ENCODE measurements at places on chromosomes 5 and 9.

- H3K4me1 ChIP-seq = peaks cover 4% of the 10 kb centered on the region
- no peak overlapping the region for H3K4me3 ChIP-seq
- H3K27ac ChIP-seq = no peak overlapping the region
- no peaks in the 10 kb centered on the region for H3K36me3 ChIP-seq
- H3K27me3 ChIP-seq = no peaks in the 10 kb centered on the region
Measured at GRCh38 chr5:139193928-139194327, 4.2 kb downstream of the SIL1 start.

GRCh38 chr5:39178171-39178570 lies 41.2 kb downstream of the FYB1 start:
- no peak overlapping the region for H3K27ac ChIP-seq
- no peaks in the 10 kb centered on the region for H3K4me1 ChIP-seq
- no peak overlapping the region for H3K4me3 ChIP-seq
- no peaks in the 10 kb centered on the region for H3K27me3 ChIP-seq
- no peaks in the 10 kb centered on the region for H3K36me3 ChIP-seq

- DNase-seq = no peak
- H3K4me3 ChIP-seq = no peak overlapping the region
- no peak overlapping the region for H3K27ac ChIP-seq
Measured at GRCh38 chr9:38053697-38054461, 15.1 kb downstream of the SHB start.

GRCh38 chr5:111680737-111681413 lies 76.1 kb downstream of the NREP start:
- no peaks in the 10 kb centered on the region for H3K36me3 ChIP-seq
- no peak for DNase-seq
- no peaks in the 10 kb centered on the region for H3K27me3 ChIP-seq

GRCh38 chr9:95477441-95477840 lies 39.3 kb downstream of the PTCH1 start:
- H3K27me3 ChIP-seq = no peaks in the 10 kb centered on the region
- no peak overlapping the region for H3K27ac ChIP-seq
- no peak overlapping the region for H3K4me3 ChIP-seq
- H3K36me3 ChIP-seq = peaks cover 19% of the 10 kb centered on the region
- H3K4me1 ChIP-seq = peaks cover 3% of the 10 kb centered on the region
- no peak for DNase-seq

DNA sequence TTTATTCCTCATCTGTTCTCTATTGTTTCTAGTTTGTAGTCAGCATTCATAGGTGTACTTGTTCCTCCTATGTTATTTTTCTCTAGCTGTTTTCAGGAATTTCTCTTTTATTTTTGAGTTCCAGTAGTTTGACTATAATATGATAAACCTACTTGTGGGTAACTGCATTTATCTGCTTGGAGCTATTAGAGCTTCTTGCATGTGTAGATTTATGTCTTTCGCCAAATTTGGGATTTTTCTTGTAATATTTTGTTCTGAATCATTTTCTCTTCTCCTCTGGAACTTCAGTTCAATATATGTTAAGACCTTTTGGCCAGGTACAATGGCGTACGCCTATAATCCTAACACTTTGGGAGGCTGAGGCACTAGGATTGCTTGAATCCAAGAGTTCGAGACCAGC lies 37.4 kb downstream of the JMY start:
- H3K36me3 ChIP-seq = no peaks in the 10 kb centered on the region
- no peak overlapping the region for H3K4me3 ChIP-seq
- H3K4me1 ChIP-seq = no peaks in the 10 kb centered on the region
- H3K27me3 ChIP-seq = no peaks in the 10 kb centered on the region
- no peak for DNase-seq

- no peak overlapping the region for H3K27ac ChIP-seq
- H3K36me3 ChIP-seq = no peaks in the 10 kb centered on the region
- H3K4me3 ChIP-seq = no peak overlapping the region
Measured at GRCh38 chr5:124408738-124409453, 337.5 kb downstream of the ZNF608 start.

DNA sequence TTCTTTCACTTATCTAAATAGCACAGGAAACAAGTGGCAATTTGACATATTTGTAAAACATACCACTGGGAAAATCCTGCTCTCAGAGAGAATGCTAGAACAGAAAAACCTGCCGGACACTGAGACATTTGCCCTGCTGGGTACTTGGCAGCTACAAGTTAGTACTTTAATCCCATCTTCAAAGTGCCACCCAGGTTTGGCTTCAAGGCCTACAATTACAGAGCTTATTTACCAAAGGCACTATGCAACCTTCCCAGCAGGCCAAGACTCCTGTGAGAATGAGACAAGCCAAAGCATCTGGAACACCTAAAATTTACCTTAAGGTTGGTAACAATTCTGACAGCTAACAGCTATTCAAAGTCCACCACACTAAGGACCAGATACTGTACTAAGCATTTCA lies 78.3 kb downstream of the TSSK1B start:
- DNase-seq = no peak
- no peaks in the 10 kb centered on the region for H3K4me1 ChIP-seq
- H3K36me3 ChIP-seq = no peaks in the 10 kb centered on the region
- H3K4me3 ChIP-seq = no peak overlapping the region
- no peak overlapping the region for H3K27ac ChIP-seq

DNA sequence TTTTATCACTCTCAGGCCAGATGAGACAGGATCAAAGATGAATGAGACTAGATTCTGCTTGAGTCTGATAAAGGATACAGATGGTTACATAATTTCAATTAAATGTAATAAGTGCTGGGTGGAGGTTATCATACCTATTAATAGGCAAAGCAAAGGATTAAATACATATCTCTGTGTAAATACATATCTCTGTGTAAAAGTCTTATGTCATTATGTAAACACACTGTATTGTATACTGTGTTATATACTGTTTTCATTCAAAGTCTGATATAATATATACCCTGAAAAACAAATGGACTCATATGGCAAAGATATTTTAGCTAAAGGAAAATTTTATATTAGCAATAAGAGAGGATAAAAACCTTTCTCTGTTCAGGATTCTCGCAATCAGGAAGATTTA lies 605.8 kb upstream of the PTGER4 start:
- H3K27ac ChIP-seq = no peak overlapping the region
- no peaks in the 10 kb centered on the region for H3K36me3 ChIP-seq
- no peak overlapping the region for H3K4me3 ChIP-seq
- DNase-seq = no peak
- H3K4me1 ChIP-seq = no peaks in the 10 kb centered on the region

DNA sequence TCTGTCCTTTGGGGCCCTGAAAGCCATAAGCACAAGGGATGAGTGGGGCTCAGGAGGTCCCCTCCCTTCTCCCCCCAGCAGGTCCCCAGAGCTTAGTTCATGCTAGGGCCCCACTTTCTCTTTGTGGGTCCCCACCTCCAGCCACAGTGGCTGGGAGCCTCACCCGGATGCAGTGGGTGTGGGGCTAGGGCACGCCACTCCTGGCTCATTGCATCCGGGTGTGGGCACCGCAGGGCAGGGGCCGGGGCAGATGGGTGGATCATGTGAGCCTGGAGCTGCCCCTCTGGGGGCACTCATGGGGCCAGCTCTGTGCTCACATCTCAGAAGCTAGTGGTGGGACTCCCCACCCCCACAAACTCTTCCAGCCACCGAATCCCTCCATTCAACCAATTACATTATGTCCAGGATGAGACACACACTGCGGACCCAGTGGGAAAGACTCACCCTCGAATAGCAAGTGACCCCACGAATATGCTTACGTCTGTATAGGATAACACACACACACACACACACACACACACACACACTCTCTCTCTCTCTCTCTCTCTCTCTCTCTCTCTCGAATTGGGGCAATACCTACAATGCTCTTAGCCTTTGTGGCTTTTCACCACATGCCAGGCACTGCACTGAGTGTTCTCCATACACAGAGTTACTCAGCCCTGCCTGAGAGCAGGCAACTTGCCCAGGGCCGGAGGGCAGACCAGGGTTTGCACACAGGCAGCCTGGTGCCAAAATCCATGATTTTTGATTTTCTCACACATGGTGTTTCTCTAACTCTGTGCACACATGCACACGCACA lies 16.8 kb upstream of the PHYKPL start:
- no peak overlapping the region for H3K4me3 ChIP-seq
- H3K27ac ChIP-seq = no peak overlapping the region
- H3K27me3 ChIP-seq = no peaks in the 10 kb centered on the region
- DNase-seq = no peak
- no peaks in the 10 kb centered on the region for H3K36me3 ChIP-seq

- H3K36me3 ChIP-seq = no peaks in the 10 kb centered on the region
- H3K4me1 ChIP-seq = peaks cover 5% of the 10 kb centered on the region
- H3K4me3 ChIP-seq = no peak overlapping the region
- peak; percentile 91 for DNase-seq
- H3K27me3 ChIP-seq = no peaks in the 10 kb centered on the region
Measured at GRCh38 chr9:130847306-130848217, 12.5 kb downstream of the ABL1 start.

GRCh38 chr9:91920630-91921350 lies 29.2 kb downstream of the ROR2 start:
- H3K27me3 ChIP-seq = no peaks in the 10 kb centered on the region
- DNase-seq = no peak
- no peak overlapping the region for H3K4me3 ChIP-seq
- no peak overlapping the region for H3K27ac ChIP-seq

- no peaks in the 10 kb centered on the region for H3K27me3 ChIP-seq
- H3K27ac ChIP-seq = no peak overlapping the region
- H3K36me3 ChIP-seq = no peaks in the 10 kb centered on the region
- no peak overlapping the region for H3K4me3 ChIP-seq
Measured at GRCh38 chr9:115964710-115965347, 188.8 kb upstream of the PAPPA start.

- H3K27ac ChIP-seq = no peak overlapping the region
- no peak for DNase-seq
- no peak overlapping the region for H3K4me3 ChIP-seq
- peaks cover 3% of the 10 kb centered on the region for H3K4me1 ChIP-seq
- H3K36me3 ChIP-seq = no peaks in the 10 kb centered on the region
- no peaks in the 10 kb centered on the region for H3K27me3 ChIP-seq
Measured at GRCh38 chr9:90420211-90420610, 222.4 kb downstream of the DIRAS2 start.

- peaks cover 5% of the 10 kb centered on the region for H3K4me1 ChIP-seq
- H3K36me3 ChIP-seq = no peaks in the 10 kb centered on the region
- H3K27ac ChIP-seq = peak overlapping the region; percentile 61
- DNase-seq = peak; percentile 64
- H3K4me3 ChIP-seq = peak overlapping the region; percentile 57
Measured at GRCh38 chr9:129209109-129209508, 31.0 kb upstream of the IER5L start.

DNA sequence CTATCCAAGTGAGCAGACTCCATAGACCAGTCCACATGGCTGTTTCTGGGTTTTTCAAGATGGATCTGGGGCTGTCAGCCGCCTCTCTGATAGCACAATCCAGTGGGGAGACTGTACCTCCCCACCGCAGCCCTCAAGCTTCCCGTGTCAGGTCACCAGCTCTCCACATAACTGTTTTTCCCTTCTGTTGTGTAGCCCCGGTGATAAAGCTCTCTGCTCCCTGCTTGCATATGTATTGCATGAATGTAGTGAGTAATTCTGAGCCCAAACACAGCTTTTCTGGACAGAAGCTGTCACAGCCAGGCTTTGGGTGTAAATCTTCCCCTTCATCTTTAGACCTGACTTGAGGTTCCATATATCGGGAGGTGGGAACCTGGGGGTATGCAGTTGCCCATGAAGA lies 23.1 kb upstream of the CFAP157 start:
- H3K4me3 ChIP-seq = no peak overlapping the region
- H3K36me3 ChIP-seq = no peaks in the 10 kb centered on the region
- DNase-seq = no peak

Measured in mesendoderm (in vitro differentiated cells).